Stimulated activated CD8-positive, alpha-beta memory T cell treated with anti-CD3 and anti-CD28 coated beads, Interleukin-7, amount 100 ng/mL, for 1 hour (primary cell): ENCODE measurements at places on chromosomes 1 and 21.

GRCh38 chr21:32554832-32555638, 30.3 kb downstream of the TCP10L start:
- no peak for DNase-seq

GRCh38 chr1:68429233-68429808, 20.4 kb downstream of the RPE65 start:
- no peak for DNase-seq

- DNase-seq: no peak
Measured at GRCh38 chr1:36847186-36847585, 187.1 kb downstream of the GRIK3 start.

GRCh38 chr1:242467556-242468145, 56.8 kb downstream of the PLD5 start:
- no peak for DNase-seq

DNA sequence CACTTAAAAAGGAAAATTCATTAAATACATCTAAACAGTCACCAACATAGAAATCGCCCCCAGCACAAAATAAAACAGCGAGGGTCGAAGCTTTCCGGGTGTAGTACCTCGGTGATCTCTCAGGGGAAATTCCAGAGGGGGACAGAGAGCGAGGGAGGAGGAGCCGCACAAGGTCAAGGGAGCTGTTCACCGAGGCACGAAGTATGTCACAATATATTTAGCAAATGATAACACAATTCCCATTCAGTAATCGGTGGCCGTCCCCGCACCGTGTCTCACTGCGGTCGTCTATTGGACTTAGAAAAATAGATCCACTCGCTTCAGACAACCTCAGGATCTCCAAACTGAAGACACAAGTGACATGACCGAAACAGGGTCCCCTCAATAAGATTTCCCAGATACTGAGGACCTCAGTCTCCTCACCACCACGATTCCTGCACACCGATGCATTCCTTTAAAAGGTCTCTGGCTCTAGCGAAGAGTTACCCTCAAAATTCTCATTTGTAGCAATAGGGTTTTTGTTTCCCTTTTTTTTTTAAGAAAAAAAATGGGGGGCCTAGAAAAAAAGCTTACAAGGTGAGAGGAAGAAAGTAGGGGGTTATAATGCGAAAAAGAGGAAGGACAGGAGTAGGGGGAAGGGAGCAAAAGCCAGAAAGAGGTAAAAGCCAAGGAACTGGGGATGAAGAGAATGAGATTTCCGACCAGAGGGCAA, 1.1 kb downstream of the LPGAT1 start:
- DNase-seq: no peak

GRCh38 chr1:203299169-203299568, 6.2 kb upstream of the BTG2 start:
- no peak for DNase-seq

- DNase-seq: no peak
Measured at GRCh38 chr21:34020005-34020847, 53.2 kb upstream of the MRPS6 start.

DNA sequence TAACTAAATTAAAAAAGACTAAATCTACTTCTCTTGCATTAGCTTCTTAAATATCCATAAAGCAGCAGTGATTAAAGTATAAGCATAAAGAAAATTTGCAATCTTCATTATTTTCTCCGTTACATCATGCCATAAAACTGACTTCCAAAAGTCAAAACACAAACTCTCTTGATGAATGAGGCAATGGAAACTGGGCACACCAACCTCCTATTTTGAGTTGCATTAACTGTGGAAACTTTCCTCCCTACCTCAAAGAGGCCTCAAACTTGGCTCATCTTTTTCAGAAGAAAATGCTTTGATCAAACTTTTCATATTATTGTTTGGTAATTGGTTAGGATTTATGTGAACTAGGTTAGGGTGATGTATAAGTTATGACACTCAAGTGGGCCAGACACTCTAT, 4.1 kb upstream of the BTG3 start:
- DNase-seq: no peak

GRCh38 chr1:39387452-39387851, 104.0 kb upstream of the BMP8A start:
- no peak for DNase-seq

GRCh38 chr1:161209790-161210409, 5.2 kb upstream of the FCER1G start:
- peak; percentile 50 for DNase-seq

DNA sequence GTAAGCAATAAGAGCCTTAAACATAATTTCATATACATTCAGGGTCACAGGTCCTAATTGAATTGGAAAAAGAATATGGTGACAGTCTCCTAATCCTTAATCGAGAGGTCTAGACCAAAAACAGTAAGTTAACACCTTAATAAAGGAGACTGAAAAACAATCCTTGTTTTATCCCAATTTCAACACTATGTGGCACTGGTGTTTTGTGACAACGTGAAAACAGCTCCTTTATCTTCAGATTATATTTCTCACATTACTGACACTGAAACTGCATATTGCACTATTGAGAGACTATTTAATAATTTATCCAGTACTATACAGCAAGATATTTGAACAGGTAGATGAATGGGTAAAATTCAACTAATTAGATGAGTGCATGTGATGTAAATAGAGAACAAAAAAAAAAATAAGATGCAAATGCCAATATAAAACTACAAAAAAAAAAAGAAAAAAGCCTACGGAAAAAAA, 34.1 kb downstream of the TP53BP2 start:
- no peak for DNase-seq

DNA sequence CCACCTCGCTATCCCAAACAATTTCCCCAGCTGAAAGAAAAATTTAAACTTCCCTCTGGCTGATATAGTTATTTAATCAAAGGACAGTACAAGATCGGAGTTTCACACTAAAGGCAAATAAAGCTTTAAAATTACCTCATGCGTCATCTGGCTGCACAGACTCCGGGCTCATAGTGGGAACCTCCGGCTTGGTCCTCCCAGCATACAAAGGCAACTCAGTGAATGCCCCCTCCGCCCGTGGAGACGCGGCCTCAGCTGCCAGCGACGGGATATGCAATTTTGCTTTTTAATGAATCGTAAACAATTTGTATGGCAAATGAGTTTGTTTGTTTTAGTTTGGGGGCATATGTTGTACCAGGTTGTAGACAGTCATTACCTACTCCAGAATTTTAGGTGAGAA, 214.6 kb upstream of the NFIA start:
- no peak for DNase-seq

DNA sequence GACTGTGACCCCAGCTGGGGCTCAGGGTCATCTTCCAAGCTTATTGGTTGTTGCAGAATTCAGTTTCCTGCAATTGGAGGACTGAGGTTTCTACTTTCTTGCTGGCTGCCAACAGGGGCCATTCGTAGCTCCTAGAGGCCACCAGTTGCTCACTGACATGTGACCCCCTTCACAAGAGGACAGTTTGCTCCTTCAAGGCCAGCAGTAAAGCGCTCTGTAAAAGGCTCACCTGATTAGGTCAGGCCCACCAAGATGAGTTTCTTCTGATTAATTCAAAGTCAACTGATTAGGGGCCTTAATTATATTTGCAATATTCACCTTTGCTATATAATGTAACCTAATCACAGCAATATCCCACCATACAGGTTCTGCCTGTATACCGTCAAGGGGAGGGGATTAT, 68.9 kb downstream of the SLC9A1 start:
- no peak for DNase-seq

DNA sequence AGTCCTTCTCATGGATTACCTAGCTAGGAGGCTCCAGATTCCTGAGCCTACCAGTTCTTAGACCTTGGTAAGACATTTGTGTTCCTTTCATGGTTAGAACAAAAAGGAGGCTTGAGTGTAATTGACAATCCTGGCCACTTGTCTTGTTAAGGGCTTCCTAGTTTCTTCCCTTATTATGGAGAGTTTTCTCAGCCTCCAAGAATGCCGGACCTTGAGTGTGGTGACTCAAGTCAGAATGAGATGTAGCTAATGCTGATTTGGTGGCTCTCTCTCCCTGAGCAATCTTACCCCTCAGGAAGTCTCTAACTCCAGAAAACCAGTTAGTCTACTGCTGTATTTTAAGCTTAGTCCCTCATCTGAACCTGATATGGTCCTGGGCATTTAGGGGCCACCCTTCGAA, 14.3 kb downstream of the CHI3L2 start:
- DNase-seq: no peak

DNA sequence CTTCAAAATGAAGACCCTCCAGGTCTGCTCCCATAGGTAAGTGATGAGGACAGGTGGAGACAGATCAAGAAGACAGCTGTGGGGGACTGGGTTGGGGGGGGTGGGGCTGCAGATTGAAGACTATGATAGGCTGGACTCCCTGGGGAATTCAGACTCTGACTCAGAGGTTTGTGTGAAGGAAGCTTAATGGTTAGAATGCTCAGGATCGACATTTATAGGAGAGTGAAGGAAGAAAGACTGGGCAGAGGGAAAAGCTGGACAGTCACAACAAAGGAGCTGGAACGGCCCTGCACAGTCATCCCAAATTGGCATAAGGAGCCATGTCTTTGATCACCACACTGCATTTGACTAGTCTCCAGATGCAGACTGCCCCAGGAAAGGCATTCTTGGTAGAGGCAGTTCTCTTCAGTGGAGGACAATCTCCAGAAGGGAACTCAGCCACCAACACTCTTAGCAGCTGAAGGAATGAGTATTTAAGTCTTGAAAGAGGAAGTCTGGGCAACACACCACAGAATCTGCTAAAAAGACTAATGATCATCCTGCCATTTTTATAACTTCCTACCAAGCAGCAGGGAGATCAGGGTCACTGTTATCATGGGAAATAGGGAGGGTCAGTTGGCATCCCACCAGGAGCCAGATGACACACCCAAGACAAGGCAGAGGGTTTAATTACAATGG, 120.0 kb upstream of the ZC3H11B start:
- no peak for DNase-seq

- DNase-seq: no peak
Measured at GRCh38 chr1:87902830-87903229, 574.1 kb downstream of the LMO4 start.

- DNase-seq: no peak
Measured at GRCh38 chr1:61053712-61054600, 28.4 kb upstream of the NFIA start.

DNA sequence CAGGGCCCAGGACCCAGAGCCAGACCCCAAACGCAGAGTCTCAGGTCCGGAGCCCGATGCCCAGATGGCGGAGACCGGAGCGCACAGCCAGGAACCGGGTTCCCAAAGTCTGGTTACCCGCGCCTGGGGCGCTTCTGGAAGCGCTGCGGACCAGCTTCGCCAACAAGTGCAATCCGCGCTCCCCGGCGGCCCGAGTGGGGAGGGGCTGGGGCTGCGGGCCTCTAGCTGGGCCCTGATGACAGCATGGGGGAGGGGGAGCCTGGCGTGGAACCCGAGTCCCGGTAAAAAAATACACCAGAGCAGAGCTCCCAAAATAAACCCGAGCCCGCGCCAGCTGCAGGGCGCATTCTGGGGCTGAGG, 494 bp downstream of the NT5C1A start:
- no peak for DNase-seq

DNA sequence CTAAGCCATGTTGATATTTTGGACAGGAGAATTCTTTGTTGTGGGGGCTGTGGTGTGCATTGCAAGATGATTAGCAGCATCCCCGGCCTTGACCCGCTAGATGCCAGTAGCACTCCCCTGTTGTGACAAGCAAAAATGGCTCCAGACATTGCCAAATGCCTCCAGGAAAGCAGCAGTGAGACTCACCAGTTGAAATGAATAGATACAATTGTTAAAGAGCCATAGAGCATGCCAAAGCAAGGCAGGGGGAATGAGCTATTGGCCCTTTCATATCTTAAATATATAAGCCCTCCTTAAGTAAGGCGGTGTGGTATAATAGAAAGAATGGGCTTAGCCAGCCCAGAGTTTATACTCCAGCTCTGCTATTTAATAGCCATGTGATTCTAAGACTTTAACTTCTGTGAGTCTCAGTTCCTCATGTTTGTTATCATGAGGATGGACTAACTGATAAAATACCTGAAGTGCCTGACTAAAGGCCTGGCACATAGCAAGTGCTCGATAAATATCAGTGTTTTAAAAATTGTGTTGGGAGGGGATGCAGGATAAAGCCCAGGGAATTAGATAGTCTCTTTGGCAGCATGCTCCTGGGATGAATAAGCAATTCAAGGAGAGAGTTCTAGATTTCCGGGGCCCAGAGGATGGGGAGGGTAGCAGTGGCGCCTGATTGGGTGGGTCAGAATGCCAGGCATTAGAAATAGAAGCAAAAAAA, 21.1 kb upstream of the RGS4 start:
- no peak for DNase-seq

DNA sequence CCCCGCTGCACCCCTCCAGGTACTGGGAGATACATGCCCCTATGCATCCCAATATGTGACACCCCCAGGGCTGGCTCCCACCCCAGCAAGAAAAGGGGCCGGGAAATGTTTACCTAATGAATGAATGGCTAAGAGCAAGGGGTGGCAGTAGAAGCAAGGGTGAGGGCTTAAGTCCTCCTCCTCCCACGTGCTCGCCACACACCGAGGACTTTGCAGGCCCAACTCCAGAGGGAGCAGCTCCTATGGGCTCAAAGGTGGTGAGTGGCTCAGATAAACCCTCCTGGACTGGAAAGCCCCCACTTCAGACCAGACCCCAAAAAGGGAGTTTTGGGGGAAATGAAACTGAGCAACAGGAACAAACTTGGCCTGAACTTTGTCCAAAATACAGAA, 11.4 kb downstream of the SLC45A3 start:
- no peak for DNase-seq

DNA sequence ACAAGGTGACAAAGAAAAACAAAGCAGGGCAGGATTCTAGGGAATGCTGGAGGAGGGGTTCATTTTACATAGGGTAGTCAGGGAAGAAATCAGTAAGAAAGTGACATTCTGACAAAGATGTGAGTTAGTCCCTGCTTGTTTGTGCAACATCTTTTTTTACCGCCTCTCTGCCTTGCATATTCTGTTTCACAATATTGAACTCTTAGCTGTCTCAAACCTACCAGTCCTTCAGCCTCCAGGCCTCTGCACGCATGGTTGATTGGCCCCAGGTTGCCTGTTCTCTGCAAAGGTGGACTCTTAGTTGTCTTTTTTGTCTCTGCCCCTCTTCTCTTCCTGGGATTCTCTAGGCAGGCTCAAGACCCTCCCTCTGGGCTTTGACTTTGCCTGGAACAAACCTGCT, 152.2 kb upstream of the RUNX1 start:
- no peak for DNase-seq

- DNase-seq: no peak
Measured at GRCh38 chr1:205258261-205258691, 30.5 kb downstream of the TMCC2 start.

DNA sequence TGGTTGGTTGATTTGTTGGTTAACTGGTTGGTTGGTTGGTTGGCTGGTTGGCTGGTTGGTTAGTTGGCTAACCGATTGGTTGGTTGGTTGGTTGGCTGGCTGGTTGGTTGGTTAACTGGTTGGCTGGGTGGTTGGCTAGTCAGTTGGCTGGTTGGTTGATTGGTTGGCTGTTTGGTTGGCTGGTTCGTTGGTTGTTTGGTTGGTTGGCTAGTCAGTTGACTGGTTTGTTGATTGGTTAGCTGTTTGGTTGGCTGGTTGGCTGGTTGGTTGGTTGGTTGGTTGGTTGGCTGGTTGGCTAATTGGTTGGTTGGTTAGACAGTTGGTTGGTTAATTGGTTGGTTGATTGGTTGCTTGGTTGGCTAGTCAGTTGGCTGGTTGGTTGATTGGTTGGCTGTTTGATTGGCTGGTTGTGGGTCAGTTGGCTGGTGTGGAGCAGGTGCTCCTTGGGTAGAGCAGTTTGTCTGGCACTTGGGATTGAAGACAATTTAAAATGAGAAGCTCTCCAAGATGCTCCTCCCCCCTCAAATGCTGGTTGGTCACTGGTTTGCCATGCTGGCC, 6.9 kb downstream of the RSPH1 start:
- no peak for DNase-seq

GRCh38 chr1:27143401-27143800, 11.5 kb downstream of the SLC9A1 start:
- DNase-seq: no peak
